ENCODE measurements at places on chromosomes 6 and 20.

GRCh38 chr6:9250852-9251251, 815.5 kb upstream of the SLC35B3 start:
- DNase-seq: no peak

DNA sequence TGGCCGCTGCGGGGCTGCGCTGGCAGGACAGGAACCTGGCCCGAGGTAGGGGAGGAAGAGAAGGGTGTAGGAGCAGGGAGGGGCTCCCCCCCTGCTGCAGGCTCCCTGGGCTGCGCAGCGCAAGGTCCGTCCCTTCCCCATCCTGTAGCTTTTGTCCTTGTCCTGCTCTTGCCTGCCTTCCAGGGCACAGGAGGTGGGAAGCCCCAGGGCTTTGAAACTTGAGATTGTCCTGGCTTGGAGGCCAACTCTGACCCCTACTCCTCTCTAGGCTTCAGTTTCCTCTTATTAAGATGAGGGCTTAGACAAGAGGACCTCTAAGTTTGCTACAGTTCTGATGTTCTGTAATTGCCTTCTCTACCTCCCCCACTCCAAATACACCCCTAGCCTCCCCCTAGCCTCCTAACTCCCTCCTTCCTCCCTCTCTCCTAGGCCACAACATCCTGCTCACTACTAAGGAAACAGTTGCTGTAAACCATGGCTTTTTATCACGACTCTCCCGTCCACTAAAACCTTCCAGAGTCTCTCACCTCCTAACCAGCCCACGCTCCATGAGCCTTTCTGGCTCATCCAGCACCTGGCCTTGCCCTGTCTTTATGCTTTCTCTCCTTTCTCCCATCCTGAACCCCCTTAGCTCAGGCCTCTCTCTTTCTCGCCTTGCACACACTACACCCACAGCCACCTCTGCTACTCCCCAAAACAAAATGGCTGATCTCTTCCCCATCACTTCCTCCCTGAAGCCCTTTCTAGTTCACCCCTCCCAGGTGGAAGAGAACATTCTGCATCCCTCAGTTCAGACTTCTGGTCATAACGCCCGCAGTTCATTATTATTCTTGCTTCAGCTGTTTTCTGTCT, 10.2 kb downstream of the UNC5CL start:
- DNase-seq: peak; percentile 24

- no peak for DNase-seq
Measured at GRCh38 chr20:50450881-50451752, 59.1 kb upstream of the PTPN1 start.

DNA sequence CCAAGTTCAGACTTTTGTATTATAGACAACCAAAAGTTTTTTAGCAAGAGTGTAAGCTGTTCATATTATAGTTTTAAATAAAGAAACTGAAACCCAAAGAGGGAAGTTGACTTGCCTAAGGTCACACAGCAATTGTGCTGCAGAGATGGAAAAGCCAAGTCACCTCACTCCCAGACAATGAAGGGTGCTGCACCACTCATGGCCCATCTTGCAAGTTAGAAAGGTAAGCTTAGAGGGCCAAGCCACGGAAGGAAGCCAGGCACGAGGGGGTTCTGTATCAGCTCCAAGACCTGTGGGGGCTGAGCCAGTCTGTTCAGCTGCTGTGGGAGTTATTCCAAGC, 860 bp downstream of the DEFB124 start:
- no peak for DNase-seq

DNA sequence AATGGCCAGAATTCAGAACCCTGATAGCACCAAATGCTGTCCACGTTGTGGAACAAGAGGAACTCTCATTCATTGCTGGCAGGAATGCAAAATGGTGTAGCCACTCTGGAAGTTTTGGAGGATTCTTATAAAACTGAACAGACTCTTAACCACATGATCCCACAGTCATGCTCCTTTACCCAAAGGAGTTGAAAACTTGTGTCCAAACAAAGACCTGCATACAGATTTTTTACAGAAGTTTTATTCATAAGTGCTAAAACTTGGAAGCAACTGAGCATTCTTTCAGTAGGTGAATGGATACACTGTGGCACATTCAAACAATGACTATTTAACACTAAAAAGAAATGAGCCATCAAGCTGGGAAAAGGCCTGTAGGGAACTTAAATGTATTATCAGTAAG, 32.5 kb downstream of the PREP start:
- no peak for DNase-seq

DNA sequence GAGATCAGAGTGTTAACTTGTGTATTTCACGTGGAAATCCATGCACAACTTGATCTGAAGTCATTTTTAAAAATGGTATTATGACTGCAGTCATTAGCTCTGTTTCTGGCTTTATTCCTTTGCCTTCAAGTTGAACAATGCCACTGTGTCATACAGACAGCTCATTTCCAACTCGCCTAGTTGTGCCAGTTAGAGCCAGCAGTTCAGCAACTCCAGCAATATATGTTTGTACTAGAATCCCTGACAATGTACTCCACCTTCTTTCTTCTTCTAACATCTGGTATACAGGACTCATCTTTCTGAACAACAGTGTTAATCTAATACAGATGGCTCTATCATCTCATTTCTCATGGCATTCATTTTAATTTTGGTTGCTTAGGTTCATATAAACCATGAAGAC, 418.3 kb upstream of the POU3F2 start:
- no peak for DNase-seq

DNA sequence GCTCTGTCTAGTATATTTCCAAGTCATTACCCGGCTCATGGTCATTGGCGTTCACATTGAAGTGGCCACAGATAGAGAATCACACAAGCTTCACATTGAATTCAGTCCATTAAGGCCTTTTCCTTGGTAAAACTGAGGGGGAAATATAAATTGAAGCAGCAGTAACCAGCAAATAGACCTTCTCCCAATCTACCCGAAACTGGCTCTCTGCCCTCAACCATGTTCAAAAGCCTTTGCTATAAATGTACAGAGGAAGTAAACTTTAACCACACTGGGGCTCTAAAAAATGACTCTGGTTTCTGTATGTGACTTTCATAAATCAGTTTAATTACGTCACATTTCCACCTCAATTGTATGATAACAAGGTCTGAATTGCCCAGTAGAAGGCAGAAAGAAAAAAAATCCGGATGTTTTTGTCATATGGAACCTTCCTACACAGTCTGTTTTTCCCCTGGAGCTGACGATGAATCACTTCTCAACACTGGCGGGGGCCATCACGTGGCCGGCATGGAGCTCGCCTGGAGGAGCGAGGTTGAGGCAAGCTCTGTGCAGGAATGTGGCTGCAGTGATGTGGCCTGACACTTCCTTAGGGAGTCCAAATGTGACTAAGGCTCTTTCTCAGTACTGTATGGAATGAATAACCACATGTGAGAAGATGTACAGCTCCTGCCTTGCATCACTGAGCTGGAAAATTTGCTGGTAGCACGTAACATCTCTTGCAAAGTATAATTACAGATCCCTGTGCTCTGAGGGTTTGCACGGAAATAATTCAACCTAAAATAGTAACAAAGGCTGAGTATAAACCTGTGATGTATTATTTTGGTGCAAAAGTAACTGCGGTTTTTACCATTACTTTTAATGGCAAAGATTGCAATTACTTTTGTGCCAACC, 58.6 kb upstream of the SNX9 start:
- peak; percentile 39 for DNase-seq

DNA sequence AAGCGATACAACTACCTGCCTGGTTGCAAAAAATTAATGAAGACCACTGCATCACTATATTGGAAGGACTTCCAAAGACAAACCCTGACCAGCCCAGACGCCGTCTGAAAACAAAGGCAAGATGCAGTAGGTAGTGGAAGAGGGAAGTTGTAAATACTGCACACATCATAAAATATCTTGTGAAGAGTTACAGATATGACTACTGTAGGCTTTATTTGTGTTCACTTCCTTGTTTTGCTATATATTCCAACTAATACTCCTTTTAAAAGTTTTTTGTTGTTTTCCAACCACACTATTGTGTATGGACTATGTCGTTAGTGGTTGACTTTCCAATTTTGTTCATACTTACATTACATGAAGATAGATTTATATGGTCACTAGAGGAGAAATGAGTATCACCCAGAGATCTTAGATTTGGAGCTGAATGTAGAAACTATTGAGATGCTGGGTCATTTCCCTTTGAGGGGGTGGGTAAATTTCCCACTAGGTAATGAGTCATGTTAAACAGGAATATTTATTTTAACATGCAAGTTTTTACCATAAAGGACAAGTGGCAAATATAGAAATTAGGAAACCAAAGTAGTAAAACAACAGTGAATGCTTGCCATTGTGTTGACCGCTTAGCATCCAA, 16.6 kb upstream of the TXLNB start:
- no peak for DNase-seq

DNA sequence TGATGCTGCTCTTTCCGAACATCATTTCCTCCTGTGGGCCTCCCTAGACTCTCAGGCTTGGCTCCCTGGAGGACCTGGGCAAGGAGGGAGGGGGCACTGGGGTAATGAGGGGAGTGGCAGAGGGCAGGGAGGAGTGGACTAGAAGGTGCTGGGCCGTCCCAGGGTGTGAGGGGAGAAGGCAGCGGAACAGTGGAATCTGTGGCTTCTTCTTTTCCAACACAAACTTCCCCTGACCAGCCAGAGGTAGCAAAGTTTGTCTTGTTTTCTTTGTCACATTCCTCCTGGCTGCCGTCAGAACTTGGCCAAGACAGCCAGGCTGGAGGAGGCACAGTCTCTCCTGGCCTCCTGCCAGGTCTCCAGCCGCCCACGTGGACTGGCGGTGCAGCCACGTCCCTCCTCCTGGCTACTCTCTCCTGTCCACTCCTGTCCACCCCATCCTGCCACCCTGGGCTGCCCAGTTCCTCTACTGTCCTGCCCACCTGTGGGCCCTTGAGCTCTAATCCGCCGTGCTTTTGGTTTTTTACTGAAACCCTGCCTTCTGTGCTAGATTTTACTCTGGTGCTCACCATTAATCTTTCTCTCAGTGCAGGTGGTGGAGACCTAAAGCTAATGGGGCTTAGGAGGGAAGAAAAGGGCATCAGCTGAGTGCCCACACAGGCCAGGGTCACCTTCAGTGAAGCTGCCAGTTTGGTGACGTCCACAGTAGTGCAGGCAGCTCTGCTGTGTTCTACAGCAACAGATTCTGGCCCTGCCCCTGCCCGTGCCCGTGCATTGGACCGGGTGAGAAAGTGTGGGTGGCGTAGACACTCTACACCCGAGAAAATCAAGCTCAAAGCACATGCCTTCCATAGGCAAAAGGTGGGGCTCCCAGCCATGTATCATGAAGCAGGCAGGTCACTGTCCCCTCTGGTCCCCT, 2.8 kb upstream of the CDSN start:
- no peak for DNase-seq

DNA sequence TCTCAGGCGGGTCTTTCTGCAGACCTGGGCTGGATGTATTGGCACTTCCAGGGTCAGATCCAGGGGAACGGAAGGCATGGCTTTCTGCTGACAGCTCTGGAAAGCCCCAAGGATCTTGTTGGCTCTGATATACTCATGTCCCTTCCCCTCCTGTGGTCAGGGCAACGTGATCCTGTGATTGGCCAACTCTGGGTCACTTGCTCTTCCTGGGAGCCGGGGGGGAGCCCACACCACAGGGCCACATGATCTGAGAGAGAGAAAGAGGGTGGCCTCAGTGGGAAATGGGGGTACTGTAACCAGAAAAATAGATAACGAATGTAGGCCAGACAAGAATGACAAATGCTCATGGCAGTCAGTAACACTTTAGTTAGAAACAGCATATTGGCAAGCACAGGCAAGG, 223.0 kb downstream of the NFATC2 start:
- no peak for DNase-seq

DNA sequence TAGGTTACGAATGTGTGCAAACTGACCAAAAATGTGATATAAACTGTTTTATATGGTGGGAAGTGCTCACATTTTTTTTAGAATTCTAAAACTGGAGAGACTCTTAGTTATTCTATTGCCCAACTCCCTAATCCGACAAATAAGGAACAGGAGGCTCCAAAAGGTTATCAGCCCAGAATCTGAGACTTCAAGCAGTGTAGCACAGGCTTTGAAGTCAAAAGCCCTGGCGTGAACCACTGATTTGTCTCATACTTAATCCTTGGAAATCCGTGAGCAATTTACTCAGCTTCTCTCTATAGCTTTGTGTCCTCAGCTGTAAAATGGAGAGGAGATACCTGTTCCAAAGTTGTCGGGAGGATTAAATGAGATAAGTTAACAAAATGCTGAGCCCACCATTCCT, 368.8 kb upstream of the SASH1 start:
- no peak for DNase-seq

GRCh38 chr6:140572129-140572528, 1197.7 kb upstream of the CITED2 start:
- DNase-seq: no peak

DNA sequence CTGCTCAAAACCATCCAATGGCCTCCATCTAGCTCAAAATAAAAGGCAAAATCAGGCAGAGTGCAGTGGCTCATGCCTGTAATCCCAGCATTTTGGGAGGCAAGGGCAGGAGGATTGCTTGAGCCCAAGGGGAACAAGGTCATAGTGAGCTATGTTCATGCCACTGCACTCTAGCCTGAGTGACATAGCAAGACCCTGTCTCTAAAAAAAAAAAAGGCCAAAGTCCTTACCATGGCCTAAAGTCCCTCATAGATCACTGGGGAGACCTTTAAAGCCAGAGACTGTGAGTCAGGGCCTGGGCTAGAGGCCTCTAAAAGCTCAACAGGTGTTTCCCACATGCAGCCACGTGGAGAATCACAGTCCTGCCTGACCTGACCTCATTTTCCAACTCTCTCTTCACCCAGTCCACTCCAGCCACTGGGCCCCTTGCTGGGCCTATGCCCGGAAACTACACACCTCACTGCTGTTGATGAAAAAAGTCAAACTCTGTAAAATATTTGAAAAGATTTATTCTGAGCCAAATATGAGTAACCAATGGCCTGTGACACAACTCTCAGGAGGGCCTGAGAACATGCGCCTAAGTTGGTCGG, 28.2 kb upstream of the TAB2 start:
- no peak for DNase-seq

- DNase-seq: no peak
Measured at GRCh38 chr6:88517737-88518136, 351.6 kb upstream of the CNR1 start.

- no peak for DNase-seq
Measured at GRCh38 chr20:37528446-37529213, 954 bp upstream of the BLCAP start.

- DNase-seq: no peak
Measured at GRCh38 chr6:11875325-11876109, 96.9 kb upstream of the ADTRP start.

- no peak for DNase-seq
Measured at GRCh38 chr20:43431134-43431519, 26.6 kb upstream of the SRSF6 start.
